ENCODE measurements at places on chromosomes 11 and 22. TPM values are rescaled to one million over a fixed set of nuclear protein-coding genes. Genes with fewer than 3 reads are reported as not detected.

DNA sequence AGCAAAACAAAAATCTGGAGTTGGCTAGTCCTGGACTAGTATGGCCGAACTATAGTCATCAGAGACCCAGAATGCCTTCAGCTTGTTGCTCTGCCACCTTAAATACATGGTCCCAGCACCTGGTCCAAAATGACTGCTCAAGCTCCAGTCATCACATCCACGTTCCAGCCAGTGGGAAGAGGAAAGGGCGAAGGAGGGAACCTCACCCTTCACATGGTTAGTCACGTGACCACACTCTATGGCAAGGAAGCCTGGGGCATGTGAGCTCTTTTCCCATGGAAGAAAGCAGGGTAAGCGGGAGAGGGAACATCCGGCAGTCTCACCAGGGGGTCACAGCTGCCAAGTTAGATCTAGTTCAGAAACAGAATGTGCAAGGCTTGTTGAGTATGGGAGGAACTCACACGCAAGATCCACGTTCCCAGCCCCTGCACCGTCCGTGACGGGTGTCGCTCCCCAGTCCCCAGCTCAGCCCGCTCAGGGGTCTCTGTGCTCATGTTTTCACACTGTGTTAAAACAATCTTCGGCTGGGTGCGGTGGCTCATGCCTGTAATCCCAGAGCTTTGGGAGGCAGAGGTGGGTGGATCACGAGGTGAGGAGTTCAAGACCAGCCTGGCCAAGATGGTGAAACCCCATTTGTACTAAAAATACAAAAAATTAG is 1.9 kb upstream of the ANO9 start:
- H3K27me3 ChIP-seq = no peaks in the 10 kb centered on the region
- no peaks in the 10 kb centered on the region for H3K36me3 ChIP-seq
- no peak overlapping the region for H3K4me3 ChIP-seq

Gene TRIM49D1
- not detected for total RNA-seq

GRCh38 chr22:37196539-37197450 is 8.7 kb upstream of the C1QTNF6 start:
- H3K27ac ChIP-seq = peak overlapping the region; percentile 98
- H3K27me3 ChIP-seq = no peaks in the 10 kb centered on the region
- peaks cover 50% of the 10 kb centered on the region for H3K4me1 ChIP-seq
- H3K36me3 ChIP-seq = no peaks in the 10 kb centered on the region

- H3K4me1 ChIP-seq = no peaks in the 10 kb centered on the region
- H3K36me3 ChIP-seq = no peaks in the 10 kb centered on the region
- H3K27me3 ChIP-seq = no peaks in the 10 kb centered on the region
- H3K27ac ChIP-seq = no peak overlapping the region
- H3K4me3 ChIP-seq = no peak overlapping the region
- no peak for DNase-seq
Observed at GRCh38 chr22:32518848-32519247, 44.2 kb downstream of the FBXO7 start.

Gene OR9G1
- total RNA-seq = not detected

- no peak for DNase-seq
- no peaks in the 10 kb centered on the region for H3K4me1 ChIP-seq
- no peaks in the 10 kb centered on the region for H3K36me3 ChIP-seq
Observed at GRCh38 chr11:34299284-34299972, 58.4 kb downstream of the ABTB2 start.

DNA sequence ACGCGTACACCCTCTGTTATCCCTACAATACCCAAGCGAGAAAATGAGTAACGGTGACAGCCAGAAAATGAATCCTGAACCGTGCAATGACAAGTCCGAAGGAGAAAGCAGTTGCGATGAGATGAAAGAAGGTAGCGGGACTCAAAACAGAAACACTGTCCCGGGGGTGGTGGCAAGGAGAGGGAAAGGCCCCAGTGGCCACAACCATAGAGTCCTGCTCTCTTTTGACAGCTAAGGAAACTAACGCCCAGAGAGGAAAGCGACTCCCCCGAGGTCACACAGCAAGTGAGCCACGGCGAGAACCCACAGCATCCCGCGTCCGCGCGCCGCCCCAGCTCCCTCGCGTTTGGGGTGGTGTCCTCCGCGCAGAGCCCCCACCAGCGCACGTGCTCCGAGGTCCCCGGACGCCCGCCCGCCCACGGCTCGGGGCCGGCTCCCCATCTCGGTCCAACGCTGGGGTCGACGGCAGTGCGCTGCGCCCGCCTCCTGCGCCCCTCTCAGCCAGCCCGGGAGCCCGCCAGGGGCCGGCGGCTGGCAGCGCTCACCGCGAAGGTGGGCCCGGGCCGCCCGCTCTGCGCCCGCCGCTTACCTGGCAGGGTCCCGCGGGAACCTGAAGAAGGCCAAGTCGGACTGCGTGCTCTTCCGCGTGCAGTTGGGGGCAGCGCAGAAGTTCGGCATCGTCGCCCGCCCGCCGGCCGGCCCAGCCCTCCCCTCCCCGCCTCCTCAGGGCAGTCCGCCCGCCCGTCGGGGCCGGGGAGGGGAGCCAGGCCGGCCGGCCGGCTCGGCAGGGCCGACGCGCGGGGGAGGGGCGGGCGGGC is 564 bp downstream of the THAP12 start:
- no peak for DNase-seq
- H3K27ac ChIP-seq = peak overlapping the region; percentile 81
- no peaks in the 10 kb centered on the region for H3K36me3 ChIP-seq
- no peaks in the 10 kb centered on the region for H3K27me3 ChIP-seq
- peaks cover 40% of the 10 kb centered on the region for H3K4me1 ChIP-seq

Gene OR52I1
- not detected for total RNA-seq

DNA sequence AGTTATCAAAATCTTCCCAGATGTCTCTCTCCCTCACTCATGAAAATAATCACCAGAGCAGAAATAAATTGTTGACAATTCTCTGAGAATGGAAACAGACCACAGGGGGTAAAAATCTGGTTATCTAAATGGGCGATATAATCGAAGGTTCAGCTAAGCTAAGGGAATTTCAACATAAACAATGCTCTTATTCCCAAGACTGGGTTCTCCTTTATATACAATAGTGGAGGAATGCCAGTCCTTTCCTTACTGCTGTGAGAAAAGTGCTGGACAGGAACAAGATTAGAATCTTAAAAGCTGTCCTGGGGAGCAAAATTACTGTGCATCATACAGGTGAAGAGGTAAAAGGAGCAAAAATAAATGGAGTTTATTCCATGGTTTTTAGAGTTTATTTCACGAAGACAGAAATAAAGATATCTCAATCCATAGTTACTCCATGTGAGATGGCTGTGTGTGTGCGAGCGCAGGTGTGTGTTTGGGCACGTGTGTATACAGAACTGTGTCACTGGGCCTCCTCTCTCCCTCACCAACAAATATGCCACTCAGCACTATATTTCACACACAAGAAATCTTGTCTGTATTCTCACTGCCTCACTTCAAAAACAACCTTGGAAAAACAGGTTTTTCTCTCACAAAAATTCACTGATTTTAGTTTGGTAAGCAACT is 385.6 kb downstream of the DCDC1 start:
- no peak for DNase-seq
- H3K4me1 ChIP-seq = no peaks in the 10 kb centered on the region
- H3K4me3 ChIP-seq = no peak overlapping the region
- H3K27me3 ChIP-seq = no peaks in the 10 kb centered on the region
- H3K27ac ChIP-seq = no peak overlapping the region

Gene LMNTD2
- 0.86 TPM for total RNA-seq

Gene MUC5AC
- total RNA-seq = not detected

DNA sequence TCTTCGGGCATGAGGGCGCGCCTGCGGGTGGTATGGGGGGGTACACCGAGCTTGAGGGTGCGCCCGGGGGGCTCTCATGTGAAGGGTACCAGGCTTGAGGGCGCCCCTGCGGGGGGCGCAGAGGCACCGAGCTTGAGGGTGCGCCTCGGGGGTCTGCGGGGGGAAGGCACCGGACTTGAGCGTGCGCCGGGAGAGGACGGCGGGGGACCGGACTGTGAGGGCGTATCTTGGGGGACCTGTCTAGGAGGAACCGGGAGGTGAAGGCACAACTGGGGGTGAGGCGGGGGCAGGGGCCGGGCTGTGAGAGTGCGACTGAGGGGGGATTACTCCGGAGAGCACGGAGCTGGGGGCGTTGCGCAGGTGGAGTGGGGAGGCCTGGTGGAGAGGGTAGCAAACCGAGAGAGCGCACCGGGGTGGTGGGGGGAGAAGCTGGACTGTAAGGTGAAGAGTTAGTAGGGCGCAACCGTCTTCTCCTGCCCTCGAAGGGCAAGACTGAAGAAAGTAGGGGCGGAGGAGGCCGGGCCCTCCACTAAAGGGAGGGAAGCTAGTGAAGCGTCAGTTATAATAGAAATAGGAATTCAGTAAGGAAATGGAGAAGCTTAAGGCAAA is 1.1 kb upstream of the DDX6 start:
- H3K4me1 ChIP-seq = no peaks in the 10 kb centered on the region
- peak overlapping the region; percentile 90 for H3K4me3 ChIP-seq
- no peaks in the 10 kb centered on the region for H3K36me3 ChIP-seq
- DNase-seq = no peak
- peak overlapping the region; percentile 98 for H3K27ac ChIP-seq
- H3K27me3 ChIP-seq = no peaks in the 10 kb centered on the region

Gene RTN4R
- 2.0 TPM for total RNA-seq

DNA sequence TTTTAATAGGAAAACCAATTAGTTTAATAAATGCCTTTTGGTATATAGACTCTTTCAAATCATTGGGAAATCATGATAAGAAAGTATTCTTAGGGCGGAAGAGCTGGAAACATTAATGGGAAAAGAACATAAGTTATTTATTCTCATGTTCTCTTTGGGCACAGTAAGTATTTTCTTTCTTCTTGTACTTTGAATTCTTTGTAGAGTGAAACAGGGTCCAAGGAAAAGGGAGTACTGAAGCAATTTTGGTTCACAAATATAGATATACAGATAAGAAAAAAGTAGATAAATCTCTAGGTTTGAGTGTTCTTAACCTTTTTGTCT is 123.2 kb downstream of the MICAL2 start:
- DNase-seq = no peak
- H3K36me3 ChIP-seq = peaks cover 23% of the 10 kb centered on the region
- H3K27ac ChIP-seq = peak overlapping the region; percentile 72
- no peaks in the 10 kb centered on the region for H3K27me3 ChIP-seq

DNA sequence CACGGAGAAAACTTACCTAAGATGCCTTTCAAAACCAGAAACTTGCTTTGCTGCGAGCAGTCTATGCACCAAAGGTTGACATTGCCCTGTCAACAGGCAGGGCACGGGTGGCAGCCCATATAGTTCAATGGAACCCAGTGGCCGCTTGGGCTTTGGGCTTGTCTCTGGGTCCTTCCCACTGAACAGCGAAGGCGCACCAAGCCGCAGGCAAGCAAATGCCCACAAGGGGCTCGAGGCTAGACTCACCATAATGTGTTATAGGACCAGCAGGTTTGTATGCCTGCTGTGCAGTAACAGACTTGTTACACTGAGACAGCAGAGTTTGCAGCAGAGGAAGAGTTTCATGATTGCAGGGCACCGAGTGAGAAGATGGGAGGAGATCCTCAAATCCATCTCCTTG is 20.3 kb downstream of the CLDN5 start:
- no peaks in the 10 kb centered on the region for H3K4me1 ChIP-seq
- H3K27me3 ChIP-seq = no peaks in the 10 kb centered on the region
- no peak overlapping the region for H3K4me3 ChIP-seq
- no peak overlapping the region for H3K27ac ChIP-seq
- no peaks in the 10 kb centered on the region for H3K36me3 ChIP-seq

GRCh38 chr11:120867988-120868387 is 155.9 kb upstream of the TBCEL start:
- no peaks in the 10 kb centered on the region for H3K4me1 ChIP-seq
- H3K36me3 ChIP-seq = no peaks in the 10 kb centered on the region
- no peak overlapping the region for H3K27ac ChIP-seq
- no peaks in the 10 kb centered on the region for H3K27me3 ChIP-seq
- no peak for DNase-seq

Gene TRIM29
- total RNA-seq = 0.85 TPM

GRCh38 chr11:96168623-96169022 is 174.4 kb downstream of the MAML2 start:
- peak overlapping the region; percentile 23 for H3K27ac ChIP-seq
- no peaks in the 10 kb centered on the region for H3K36me3 ChIP-seq
- peaks cover 27% of the 10 kb centered on the region for H3K4me1 ChIP-seq

Gene PGM2L1
- 2.3 TPM for total RNA-seq

Gene TMEM86A
- 4.6 TPM for total RNA-seq

DNA sequence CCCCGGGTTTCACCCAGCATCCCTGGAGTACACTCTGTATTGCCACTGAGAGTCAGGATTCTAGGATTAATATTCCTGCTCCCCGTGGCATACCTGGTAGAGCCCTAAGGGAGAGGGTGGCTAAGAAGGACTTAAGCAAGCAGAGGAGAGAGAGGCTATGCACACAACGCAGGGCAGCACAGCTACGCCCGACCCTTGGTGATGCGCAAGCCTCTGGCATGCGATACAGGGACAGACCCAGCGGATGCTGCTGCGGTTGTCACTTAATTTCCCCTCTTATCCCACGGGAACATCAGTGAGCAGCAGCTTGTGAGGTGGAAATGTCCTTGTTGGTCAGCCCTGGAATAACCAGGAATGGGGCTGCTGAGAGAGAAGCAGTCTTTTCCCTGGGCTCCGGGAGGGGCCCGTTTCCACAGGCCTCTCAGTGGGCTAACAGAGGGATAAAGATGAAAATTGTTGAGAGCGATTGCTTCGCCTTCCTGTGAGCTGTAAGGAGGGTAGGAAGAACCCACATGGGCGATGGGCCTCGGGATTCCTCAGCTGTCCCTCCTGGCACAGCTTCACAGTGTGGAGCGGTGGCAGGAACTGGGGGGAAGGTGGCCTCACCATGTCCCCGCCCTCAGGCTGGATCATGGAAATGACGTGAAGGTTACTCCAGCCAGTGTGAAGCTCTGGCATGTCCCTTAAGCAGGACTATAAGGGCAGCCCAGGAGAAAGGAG is 48.4 kb upstream of the RAB1B start:
- DNase-seq = no peak
- H3K36me3 ChIP-seq = peaks cover 54% of the 10 kb centered on the region
- H3K4me1 ChIP-seq = no peaks in the 10 kb centered on the region
- no peak overlapping the region for H3K27ac ChIP-seq
- no peaks in the 10 kb centered on the region for H3K27me3 ChIP-seq
- no peak overlapping the region for H3K4me3 ChIP-seq

- H3K4me1 ChIP-seq = peaks cover 55% of the 10 kb centered on the region
- no peaks in the 10 kb centered on the region for H3K27me3 ChIP-seq
- peak overlapping the region; percentile 22 for H3K27ac ChIP-seq
- no peak for DNase-seq
- no peak overlapping the region for H3K4me3 ChIP-seq
Observed at GRCh38 chr11:46669711-46670139, 30.7 kb downstream of the ARHGAP1 start.

Gene OR52N4
- total RNA-seq = not detected

Gene C22orf23
- not detected for total RNA-seq

- H3K27ac ChIP-seq = no peak overlapping the region
- no peaks in the 10 kb centered on the region for H3K27me3 ChIP-seq
- no peak for DNase-seq
- no peak overlapping the region for H3K4me3 ChIP-seq
- no peaks in the 10 kb centered on the region for H3K36me3 ChIP-seq
- H3K4me1 ChIP-seq = peaks cover 6% of the 10 kb centered on the region
Observed at GRCh38 chr11:15923183-15923582, 433.2 kb downstream of the SOX6 start.

Measured in right atrium auricular region (tissue), 2 donors.